Astrocyte of the spinal cord (primary cell): ENCODE measurements at places on chromosomes 11 and 22.

- DNase-seq = peak; percentile 83
Measured at GRCh38 chr11:118938491-118939403, 13.0 kb upstream of the BCL9L start.

DNA sequence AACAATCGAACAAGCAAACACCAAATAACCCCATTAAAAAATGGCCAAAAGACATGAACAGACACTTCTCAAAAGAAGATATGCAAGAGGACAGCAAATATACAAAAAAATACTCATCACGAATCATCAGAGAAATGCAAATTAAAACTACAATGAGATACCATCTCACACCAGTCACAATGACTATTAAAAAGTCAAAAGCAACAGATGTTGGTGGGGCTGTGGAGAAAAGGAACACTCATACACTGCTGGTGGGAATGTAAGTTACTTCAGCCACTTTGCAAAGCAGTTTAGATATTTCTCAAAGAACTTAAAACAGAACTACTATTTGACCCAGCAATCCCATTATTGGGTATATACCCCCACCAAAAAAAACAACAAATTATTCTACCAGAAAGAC is 51.3 kb upstream of the FLI1 start:
- no peak for DNase-seq

DNA sequence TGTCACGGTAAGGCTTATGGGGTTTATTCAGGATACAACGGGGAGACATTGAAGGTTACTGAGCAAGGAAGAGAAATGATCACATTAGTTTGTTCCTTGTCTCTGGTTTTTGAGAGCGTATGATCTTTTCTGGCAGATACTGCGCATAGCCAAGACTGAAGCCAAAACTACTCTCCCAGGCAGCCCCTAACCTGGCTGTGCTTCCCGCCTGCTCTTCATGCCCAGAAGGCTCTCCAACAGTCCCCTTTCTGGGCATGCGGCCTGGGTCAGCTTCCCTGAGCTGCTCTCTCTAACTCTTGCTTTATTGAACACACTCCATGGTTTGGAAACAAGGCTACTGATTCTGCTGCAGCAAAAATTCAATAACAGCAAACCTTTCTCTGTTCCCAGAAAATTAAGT is 306.6 kb downstream of the BUD13 start:
- no peak for DNase-seq

DNA sequence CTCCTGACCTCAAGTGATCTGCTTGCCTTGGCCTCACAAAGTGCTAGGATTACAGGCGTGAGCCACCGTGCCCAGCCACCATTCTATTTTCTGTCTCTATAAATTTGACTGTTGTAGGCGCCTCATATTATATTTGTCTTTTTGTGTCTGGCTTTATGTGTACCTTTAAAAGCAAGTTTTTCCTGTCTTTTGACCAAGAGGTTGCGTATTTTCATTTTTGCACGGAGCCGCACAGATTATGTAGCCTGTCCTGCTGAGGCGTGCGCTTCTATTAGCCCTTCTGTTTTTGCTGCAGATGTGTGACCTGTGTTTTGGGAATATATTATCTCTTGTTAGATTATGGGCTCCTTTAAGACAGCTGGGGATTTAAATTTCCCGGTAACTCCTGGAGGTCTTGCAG is 40.4 kb upstream of the WEE1 start:
- DNase-seq = no peak

DNA sequence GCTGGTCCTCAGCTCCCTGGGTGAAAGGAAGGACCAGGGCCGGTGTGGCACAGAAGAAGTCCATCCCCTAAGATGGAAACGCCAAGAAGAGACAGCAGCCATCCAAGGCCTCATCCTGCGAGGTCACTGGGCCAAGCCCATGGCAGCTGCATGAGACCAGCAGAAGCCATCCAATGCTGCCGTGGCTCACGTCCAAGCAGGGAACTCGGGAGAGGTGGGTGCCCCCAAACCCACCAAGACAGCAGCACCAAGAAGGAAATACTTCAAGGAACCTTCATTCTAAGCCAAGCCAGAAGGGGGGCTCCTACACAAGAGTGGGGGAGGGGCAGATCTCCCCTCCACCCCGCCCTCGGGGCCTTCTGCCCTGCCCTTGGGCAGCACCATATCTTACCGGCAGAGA is 49.6 kb downstream of the IGSF9B start:
- DNase-seq = no peak

DNA sequence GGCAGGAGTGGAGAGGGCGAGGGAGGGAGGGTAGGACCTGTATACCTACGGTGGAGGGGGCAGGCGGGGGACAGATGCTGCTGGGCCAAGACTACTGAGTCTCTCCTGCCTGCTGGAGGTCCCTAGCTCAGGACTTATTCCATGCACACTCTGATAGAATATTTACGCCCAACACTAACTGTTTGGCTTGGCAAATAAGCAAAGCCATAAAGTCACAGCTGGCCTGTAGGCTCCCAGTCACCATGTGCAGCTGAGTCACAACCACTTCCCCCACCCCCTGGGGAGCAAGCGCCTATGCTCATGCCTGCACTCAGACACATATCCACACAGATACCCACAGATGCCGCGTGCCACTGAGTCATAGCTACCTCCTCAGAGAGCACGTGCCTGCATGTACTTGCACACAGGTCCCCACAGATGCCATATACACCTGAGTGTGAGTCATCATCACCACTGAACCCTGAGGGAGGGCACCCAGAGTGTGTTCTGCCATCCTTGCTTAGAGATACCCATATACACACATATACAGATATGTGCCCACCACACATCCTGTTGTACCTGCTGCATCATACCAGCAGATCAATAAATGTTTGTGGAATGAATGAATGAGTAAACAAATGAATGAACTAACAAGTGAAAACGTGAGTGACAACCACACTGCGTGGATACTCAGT is 95.8 kb downstream of the SWAP70 start:
- peak; percentile 100 for DNase-seq

DNA sequence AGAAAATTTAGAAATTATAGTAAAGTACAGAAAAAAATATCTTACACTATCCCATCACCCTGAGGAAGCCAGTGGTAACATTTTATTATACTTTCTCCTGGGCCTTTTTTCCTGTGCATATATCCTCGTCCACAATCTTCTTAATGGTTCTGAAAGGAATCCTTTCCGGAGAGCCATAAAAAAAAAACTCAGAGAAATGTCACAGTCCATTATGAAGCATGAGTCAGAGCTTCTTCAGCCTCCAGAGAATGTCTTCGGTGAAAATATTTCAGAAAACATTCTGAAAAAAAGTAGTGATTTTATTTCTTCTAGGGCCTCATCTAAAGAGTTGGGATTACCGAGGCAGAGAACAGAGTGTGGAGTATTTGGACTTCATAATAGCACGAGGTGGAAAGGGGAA is 163.4 kb downstream of the INSC start:
- peak; percentile 13 for DNase-seq

GRCh38 chr11:72361321-72361720 is 73.0 kb downstream of the CLPB start:
- no peak for DNase-seq

DNA sequence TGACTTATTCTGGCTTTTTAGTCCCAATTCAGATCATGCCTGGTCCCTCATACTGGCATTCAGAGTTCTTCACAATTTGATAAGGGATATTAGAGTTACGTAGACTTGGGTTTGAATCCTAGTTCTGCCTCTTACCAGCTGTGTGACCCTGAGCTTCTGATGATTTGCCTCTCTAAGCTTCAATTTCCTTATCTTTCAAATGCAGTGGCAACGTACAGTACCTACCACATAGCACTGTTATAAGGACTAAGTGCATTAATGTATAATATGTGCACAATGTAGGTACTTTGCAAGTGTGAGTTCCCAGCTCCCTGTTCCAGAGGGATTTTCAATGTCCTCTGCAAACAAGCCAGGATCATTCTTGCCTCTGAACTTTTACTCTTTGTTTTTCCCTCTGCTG is 7.3 kb downstream of the RHOG start:
- DNase-seq = no peak
